ENCODE measurements at places on chromosomes 16 and 17.
A peak's percentile ranks its signal among the peaks of the same experiment; 100 is the strongest.

- DNase-seq: no peak
Measured at GRCh38 chr16:88014252-88014781, 63.1 kb downstream of the BANP start.

DNA sequence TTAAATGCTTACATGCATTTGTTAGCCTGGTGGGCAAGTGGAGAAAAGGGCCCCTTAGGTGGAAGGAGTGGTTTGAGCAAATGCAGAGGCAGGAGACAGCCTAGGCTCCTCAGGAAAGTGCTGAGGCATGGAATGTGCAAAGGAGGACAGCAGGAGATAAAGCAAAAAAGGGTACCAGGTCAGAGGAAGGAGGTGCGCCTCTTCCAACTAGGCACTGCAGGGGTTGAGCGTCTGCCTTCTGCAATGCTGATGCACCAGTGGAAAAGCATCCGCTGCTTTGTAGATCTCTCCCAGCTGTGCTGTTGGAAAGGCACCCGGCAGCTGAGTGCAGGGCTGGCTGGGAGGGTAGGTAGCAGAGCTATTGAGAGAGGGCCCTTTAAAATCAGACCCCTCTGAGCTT, 287.0 kb upstream of the XYLT1 start:
- no peak for DNase-seq

GRCh38 chr17:35982409-35983191, 1.3 kb upstream of the CCL16 start:
- DNase-seq: no peak

- peak; percentile 8 for DNase-seq
Measured at GRCh38 chr16:80319181-80319580, 221.6 kb upstream of the DYNLRB2 start.

GRCh38 chr17:75895370-75896155, 1.2 kb downstream of the TRIM65 start:
- peak; percentile 62 for DNase-seq

GRCh38 chr17:4329838-4330237, 36.6 kb downstream of the UBE2G1 start:
- peak; percentile 12 for DNase-seq

DNA sequence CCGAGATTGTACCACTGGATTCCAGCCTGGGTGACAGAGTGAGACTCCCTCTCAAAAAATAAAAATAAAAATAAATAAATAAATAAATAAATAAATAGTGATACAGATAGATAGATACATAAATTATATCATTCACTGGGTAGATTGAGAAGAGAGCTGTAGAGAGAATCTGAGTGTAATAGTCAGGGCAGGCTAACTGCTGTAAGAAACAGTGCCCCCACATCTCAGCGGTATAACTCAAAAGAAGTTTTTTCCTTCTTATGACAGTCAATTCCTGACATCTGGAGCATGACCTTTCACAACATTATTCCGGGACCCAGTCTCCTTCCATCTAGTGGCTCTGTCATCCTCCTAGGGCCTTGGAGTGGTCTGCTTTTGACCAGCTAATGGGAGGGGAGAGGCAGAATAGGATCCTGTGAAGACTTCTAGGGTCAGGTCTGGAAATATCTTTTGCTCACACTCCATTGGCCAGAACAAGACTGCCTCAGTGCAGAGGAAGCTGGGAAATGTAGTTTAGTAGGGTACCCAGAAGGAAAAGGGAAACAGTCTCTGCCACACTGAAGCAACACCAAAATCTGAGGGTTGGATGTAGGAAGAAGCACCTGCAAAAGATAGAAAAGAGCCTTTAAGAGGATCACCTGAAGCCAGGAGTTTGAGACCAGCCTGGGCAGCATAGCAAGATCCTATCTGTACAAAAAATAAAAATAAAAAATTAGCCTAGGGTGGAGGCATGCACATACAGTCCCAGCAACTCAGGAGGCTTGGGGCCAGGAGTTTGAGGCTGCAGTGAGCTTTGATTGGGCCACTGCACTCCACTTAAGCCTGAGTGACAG, 3.0 kb upstream of the QPRT start:
- DNase-seq: peak; percentile 75

Measured in NB4 (cell line).